Astrocyte (in vitro differentiated cells and primary cell): ENCODE measurements at places on chromosomes 13 and 19. TPM values are rescaled to one million over a fixed set of nuclear protein-coding genes. Genes with fewer than 3 reads are reported as not detected.
A peak's percentile ranks its signal among the peaks of the same experiment; 100 is the strongest.

DNA sequence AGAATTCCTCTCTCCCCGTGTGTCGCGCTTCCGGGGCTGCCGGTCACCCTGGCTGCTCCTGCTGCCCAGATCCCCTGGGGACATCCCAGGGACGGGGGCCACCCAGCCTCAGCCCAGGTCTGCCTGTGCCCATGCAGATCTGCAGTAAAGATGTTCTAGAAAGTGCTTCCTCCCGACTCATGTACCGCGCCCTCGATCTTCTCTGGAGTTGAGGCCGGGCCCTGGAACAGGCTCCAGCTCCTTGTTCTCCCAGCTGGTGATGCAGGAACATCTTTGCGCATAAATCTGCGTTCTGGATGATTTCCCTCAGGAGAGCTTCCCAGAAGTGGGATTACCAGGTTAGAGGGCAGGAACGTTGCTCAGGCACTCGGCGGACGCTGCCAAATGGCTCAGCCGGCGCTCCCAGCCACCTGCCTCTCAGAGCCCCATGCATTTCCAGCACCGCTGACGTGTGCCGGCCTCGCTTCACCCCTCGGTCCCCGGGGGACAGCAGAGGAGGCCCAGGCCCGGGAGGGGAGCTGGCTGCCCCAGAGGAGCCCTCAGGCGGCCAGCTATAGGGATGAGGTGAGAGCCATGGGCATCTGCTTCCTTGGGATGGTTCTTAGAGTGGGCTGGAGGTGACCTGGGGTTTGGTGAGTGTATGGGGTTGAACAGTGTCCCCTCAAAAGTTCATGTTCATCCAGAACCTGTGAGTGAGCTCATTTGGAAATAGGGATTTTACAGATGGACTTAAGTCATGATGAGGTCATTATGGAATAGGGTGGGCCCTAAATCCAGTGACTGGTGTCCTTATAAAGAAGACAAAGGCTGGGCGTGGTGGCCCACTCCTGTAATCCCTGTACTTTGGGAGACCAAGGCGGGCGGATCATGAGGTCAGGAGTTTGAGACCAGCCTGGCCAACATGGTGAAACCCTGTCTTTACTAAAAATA, 42.6 kb downstream of the CRTC1 start:
- no peaks in the 10 kb centered on the region for H3K4me1 ChIP-seq
- no peaks in the 10 kb centered on the region for H3K27me3 ChIP-seq
- H3K4me3 ChIP-seq, result no peak overlapping the region
- H3K27ac ChIP-seq, result no peak overlapping the region

GRCh38 chr13:102580552-102581169, 16.1 kb upstream of the TPP2 start:
- H3K4me1 ChIP-seq, result no peaks in the 10 kb centered on the region
- no peak overlapping the region for H3K27ac ChIP-seq
- DNase-seq, result peak; percentile 30

DNA sequence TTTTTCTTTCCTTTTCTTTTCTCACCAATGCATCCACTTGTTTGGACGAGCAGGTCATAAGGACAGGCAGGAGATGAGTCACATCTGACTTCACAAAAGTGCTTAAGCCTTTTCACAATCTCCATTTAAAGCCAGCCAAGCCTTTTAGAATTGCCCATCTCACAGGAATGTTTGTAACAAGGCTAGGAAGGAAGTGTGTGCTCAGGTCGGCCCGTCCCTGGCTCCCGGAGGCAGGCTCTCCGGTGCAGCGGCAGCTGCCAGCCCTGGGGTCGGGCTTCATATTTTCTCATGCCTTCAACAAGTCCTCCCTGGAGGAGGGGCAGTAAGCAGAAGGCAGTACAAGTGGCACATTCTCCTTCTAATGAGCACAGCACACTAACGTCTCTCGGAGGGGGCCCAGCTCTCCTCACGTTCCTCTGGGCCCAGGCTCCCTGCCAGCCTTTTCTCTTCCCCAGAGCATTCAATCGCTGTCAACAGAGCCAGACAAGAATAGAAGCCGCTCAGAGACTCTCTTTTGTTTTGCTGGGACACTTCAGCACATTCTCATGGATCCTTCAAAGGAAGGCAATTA, 180.5 kb downstream of the COL4A1 start:
- peak overlapping the region; percentile 18 for H3K4me3 ChIP-seq
- H3K27ac ChIP-seq, result peak overlapping the region; percentile 91
- H3K4me1 ChIP-seq, result peaks cover 67% of the 10 kb centered on the region
- no peaks in the 10 kb centered on the region for H3K27me3 ChIP-seq
- peak; percentile 99 for DNase-seq

- H3K4me1 ChIP-seq, result peaks cover 51% of the 10 kb centered on the region
- DNase-seq, result peak; percentile 70
- no peaks in the 10 kb centered on the region for H3K36me3 ChIP-seq
- H3K27me3 ChIP-seq, result no peaks in the 10 kb centered on the region
Observed at GRCh38 chr19:13163609-13164342, 13.6 kb downstream of the IER2 start.

GRCh38 chr13:51297556-51297955, 41.9 kb upstream of the SERPINE3 start:
- H3K36me3 ChIP-seq, result no peaks in the 10 kb centered on the region
- no peak overlapping the region for H3K27ac ChIP-seq
- DNase-seq, result no peak
- H3K27me3 ChIP-seq, result peaks cover 17% of the 10 kb centered on the region
- H3K4me3 ChIP-seq, result no peak overlapping the region

- no peaks in the 10 kb centered on the region for H3K36me3 ChIP-seq
- no peak for DNase-seq
- H3K27me3 ChIP-seq, result no peaks in the 10 kb centered on the region
Observed at GRCh38 chr13:49388091-49388635, 55.7 kb downstream of the CAB39L start.

GRCh38 chr13:50609011-50609410, 234.5 kb downstream of the DLEU7 start:
- H3K27me3 ChIP-seq, result no peaks in the 10 kb centered on the region
- H3K36me3 ChIP-seq, result no peaks in the 10 kb centered on the region
- H3K27ac ChIP-seq, result no peak overlapping the region
- no peaks in the 10 kb centered on the region for H3K4me1 ChIP-seq
- DNase-seq, result no peak
- H3K4me3 ChIP-seq, result no peak overlapping the region

- H3K36me3 ChIP-seq, result no peaks in the 10 kb centered on the region
- DNase-seq, result no peak
- no peak overlapping the region for H3K27ac ChIP-seq
- H3K4me3 ChIP-seq, result no peak overlapping the region
- H3K27me3 ChIP-seq, result no peaks in the 10 kb centered on the region
- H3K4me1 ChIP-seq, result peaks cover 2% of the 10 kb centered on the region
Observed at GRCh38 chr13:52933099-52933498, 84.7 kb upstream of the PCDH8 start.

DNA sequence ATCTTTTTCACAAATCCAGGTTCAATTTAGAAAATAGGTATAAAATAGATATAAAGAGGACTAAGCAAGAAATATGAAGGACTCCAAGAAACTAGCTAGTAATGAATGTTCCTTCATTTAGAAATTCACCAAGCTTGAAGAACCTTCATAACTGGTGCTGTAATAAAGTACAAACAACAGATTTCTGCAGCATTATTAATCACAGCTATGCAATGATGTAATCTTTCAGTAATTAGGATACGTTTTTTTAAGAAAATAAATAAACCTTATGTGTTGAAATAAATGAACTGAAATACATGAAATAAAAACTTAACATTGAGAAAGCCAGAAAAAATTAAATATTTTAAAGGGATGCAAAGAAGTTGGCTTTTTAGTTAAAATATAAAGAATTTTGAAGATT, 236.1 kb downstream of the RGCC start:
- H3K4me3 ChIP-seq, result no peak overlapping the region
- H3K4me1 ChIP-seq, result peaks cover 28% of the 10 kb centered on the region
- H3K27me3 ChIP-seq, result no peaks in the 10 kb centered on the region
- DNase-seq, result peak; percentile 32
- H3K36me3 ChIP-seq, result peaks cover 4% of the 10 kb centered on the region
- peak overlapping the region; percentile 96 for H3K27ac ChIP-seq

- peak overlapping the region; percentile 72 for H3K27ac ChIP-seq
- H3K4me3 ChIP-seq, result no peak overlapping the region
- no peaks in the 10 kb centered on the region for H3K36me3 ChIP-seq
- peak; percentile 48 for DNase-seq
- H3K27me3 ChIP-seq, result no peaks in the 10 kb centered on the region
Observed at GRCh38 chr13:49097374-49097773, 121.7 kb downstream of the FNDC3A start.

- no peak overlapping the region for H3K4me3 ChIP-seq
- no peaks in the 10 kb centered on the region for H3K36me3 ChIP-seq
- H3K27me3 ChIP-seq, result no peaks in the 10 kb centered on the region
- no peaks in the 10 kb centered on the region for H3K4me1 ChIP-seq
- H3K27ac ChIP-seq, result no peak overlapping the region
Observed at GRCh38 chr13:80572923-80573316, 232.0 kb upstream of the SPRY2 start.

DNA sequence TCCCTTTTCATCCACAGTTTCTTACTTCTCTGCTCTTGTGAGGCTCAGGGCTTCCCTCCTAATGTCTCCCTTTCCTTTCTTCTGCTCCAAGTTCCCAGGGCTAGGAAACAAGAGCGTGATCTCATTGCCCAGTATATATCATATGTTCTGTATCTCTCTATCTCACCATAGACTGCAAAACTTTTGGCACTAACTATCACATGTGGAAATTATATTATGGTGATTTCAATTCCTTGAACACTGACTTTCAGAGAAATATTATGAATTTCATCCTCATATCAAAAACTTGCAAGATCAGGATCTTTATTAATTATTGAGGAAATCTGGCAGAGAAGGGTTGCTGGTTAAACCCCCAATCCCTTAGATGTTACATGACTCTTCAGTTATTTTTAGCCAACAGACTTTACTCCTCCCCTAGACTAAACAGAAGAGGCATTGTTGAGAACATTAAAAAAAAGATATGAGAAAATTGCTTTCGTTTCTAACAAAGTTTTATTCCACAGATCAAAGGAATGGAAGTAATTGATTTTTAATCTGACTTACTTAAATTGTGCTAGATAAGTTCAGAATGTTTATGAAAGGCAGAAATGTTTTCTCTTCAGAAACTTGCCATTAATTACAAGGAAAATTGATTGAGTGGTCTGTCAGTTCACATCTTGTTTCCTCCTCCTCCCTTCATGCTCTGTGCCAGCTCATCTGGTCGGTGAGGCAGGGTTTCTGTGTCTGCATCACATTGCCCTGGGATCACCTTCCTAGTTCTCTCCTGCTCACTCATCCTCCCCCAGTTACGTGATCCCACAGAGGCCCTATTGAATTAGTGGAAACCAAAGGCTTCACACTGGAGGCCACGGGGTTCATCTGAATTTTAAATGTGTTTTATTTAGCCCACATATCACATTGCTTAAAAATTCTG, 378.5 kb downstream of the LMO7 start:
- no peaks in the 10 kb centered on the region for H3K36me3 ChIP-seq
- no peak overlapping the region for H3K4me3 ChIP-seq
- peak overlapping the region; percentile 66 for H3K27ac ChIP-seq
- peaks cover 19% of the 10 kb centered on the region for H3K4me1 ChIP-seq
- H3K27me3 ChIP-seq, result no peaks in the 10 kb centered on the region

- H3K4me1 ChIP-seq, result no peaks in the 10 kb centered on the region
- no peak for DNase-seq
Observed at GRCh38 chr19:823565-824121, 1.9 kb upstream of the PLPPR3 start.

GRCh38 chr19:18648973-18649315, 12.1 kb downstream of the KLHL26 start:
- no peak for DNase-seq
- H3K36me3 ChIP-seq, result no peaks in the 10 kb centered on the region
- H3K4me1 ChIP-seq, result peaks cover 44% of the 10 kb centered on the region
- no peak overlapping the region for H3K4me3 ChIP-seq
- no peaks in the 10 kb centered on the region for H3K27me3 ChIP-seq
- no peak overlapping the region for H3K27ac ChIP-seq

GRCh38 chr13:48160606-48161278, 65.8 kb upstream of the MED4 start:
- DNase-seq, result peak; percentile 42
- H3K4me1 ChIP-seq, result peaks cover 27% of the 10 kb centered on the region
- no peak overlapping the region for H3K27ac ChIP-seq
- no peaks in the 10 kb centered on the region for H3K27me3 ChIP-seq
- H3K36me3 ChIP-seq, result no peaks in the 10 kb centered on the region

DNA sequence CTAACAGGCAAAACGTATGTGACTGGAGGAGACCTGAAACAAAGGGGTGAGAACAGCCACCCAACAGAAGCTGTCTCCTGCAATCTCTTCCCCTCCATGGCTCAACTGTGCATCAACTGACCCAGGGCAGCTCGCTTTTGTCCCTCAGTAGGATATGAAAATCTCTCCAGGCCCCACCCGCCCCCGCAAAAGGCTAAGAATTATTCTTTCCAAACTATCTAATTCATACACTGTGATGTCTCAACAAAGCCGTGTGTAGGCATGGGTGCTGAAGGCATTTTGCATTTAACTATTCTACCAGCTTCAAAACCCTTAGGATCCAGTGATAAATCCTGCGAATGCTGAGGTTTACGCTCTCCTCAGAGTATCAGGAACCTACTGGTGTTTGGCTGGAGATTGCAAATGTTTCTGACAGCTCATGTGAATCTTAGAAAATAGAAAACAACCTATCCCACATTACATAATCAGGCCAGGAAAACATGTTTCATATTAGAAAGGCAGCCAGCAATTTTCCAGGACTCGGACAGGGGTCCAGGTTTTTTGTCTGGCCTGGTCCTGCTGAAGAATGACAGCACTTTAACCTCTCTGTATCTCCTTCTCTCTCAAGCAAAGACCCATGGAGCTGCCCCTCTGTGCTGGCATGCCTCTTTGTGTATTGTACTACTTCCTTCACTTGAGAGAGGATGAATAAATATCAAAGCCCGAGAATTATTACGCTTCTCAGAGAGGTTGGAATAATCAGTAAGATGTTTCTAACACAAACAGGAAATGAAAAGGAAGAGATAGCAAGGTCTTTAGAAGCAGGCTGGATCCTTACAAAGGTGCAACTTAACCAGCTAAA, 17.3 kb downstream of the DHRS12 start:
- no peak overlapping the region for H3K27ac ChIP-seq
- no peaks in the 10 kb centered on the region for H3K36me3 ChIP-seq
- DNase-seq, result no peak
- no peaks in the 10 kb centered on the region for H3K27me3 ChIP-seq
- H3K4me3 ChIP-seq, result no peak overlapping the region

GRCh38 chr13:114031631-114032030, 57.8 kb upstream of the C13orf46 start:
- DNase-seq, result no peak
- H3K4me3 ChIP-seq, result no peak overlapping the region
- H3K27me3 ChIP-seq, result no peaks in the 10 kb centered on the region
- peaks cover 14% of the 10 kb centered on the region for H3K36me3 ChIP-seq
- no peak overlapping the region for H3K27ac ChIP-seq

DNA sequence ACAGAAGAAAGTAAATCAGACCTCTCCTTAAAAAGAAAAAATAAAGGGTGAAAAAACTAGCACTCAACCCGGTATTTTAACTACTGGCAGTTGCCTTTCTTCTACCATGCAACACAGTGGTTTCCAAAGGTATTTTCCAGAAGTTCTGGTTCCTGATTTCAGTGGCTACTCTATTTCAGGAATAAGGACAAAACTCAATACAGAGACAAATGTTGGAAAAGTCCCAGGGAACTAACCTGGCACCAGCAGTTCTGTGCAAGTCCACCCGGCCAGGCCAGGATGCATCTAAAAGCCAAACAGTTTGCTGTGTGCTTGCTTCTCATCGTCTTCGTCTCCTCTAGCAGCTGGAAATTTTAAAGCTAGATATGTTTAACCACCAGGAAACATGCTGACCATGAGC, 52.5 kb downstream of the FOXO1 start:
- H3K4me3 ChIP-seq, result no peak overlapping the region
- H3K36me3 ChIP-seq, result no peaks in the 10 kb centered on the region
- no peak for DNase-seq
- H3K27ac ChIP-seq, result no peak overlapping the region

GRCh38 chr19:2690856-2691255, 11.6 kb downstream of the GNG7 start:
- H3K4me3 ChIP-seq, result no peak overlapping the region
- no peak overlapping the region for H3K27ac ChIP-seq
- H3K27me3 ChIP-seq, result peaks cover 9% of the 10 kb centered on the region

The ZNF557 gene
- total RNA-seq, result 9.0 and 9.6 TPM in 2 replicates

The MED25 gene
- total RNA-seq, result 61.3 and 72.2 TPM in 2 replicates

The LTBP4 gene
- total RNA-seq, result 46.9 and 63.5 TPM in 2 replicates

The C19orf67 gene
- total RNA-seq, result not detected in 2 replicates
